ENCODE measurements at places on chromosomes 11 and 22.

GRCh38 chr11:1927026-1927847 is 7.7 kb downstream of the TNNT3 start:
- DNase-seq, result no peak

- no peak for DNase-seq
Measured at GRCh38 chr22:20595461-20595860, 88.1 kb downstream of the MED15 start.

DNA sequence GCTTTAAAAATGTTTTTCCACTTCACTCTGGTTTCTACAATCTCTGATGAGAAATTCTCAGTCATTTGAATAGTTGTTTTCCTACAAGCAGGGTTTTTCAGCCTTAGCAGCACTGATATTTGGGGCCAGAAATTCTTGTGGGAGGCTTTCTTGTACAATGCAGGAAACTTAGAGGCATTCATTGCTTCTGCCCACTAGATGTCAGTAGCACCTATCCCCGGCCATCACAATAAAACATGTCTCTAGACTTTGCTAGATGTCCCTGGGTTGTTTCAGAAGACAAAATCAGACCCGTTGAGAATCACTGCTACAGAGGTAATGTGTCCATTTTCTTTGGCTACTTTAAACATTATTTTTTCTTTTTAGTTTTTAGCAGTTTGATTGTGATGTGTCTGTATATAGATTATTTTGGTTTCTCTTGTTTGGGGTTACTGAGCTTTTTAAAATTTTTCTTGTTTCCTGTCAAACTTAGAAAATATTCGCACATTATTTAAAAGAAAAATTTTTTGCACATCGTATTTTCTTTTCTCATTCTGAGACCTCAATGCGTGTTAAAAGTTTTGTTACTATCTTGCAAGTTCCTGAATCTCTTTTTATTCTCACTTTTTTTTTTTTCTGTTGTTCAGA is 60.8 kb upstream of the CCDC179 start:
- peak; percentile 1 for DNase-seq

GRCh38 chr11:134412203-134413042 is at the start of gene B3GAT1:
Gene B3GAT1 (minus strand): TSS chr11:134412242. CDS start chr11:134387659, 24,583 bp downstream.
- no peak for DNase-seq

GRCh38 chr22:34861787-34862186 is 204.2 kb upstream of the ISX start:
- DNase-seq, result no peak

DNA sequence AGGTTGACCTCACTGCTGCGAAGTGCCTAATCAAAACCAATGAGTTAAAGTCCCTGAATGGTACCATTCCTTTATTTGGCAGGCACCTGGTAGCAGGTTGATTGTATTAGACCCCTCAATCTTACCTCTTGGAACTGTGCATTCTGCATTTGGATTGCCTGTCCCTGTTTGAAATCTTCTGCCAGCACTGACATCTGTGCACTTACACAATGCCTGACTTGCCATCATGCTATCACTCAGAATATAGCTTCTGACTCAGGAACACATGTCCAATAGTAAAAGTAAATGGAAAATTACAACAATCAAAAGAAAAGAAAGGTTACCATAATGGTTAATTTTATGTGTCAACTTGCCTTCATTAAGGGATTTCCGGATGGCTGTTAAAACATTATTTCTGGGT is 366.0 kb upstream of the PDGFD start:
- DNase-seq, result no peak

- DNase-seq, result no peak
Measured at GRCh38 chr11:6799402-6799801, at the start of gene OR6A2. Gene OR6A2 (minus strand): TSS chr11:6799689. CDS start chr11:6795708, 3,981 bp downstream.

GRCh38 chr11:64970731-64971151 is 1.2 kb downstream of the MAJIN start:
- DNase-seq, result no peak

- DNase-seq, result no peak
Measured at GRCh38 chr11:14212986-14213385, 146.0 kb downstream of the RRAS2 start.

DNA sequence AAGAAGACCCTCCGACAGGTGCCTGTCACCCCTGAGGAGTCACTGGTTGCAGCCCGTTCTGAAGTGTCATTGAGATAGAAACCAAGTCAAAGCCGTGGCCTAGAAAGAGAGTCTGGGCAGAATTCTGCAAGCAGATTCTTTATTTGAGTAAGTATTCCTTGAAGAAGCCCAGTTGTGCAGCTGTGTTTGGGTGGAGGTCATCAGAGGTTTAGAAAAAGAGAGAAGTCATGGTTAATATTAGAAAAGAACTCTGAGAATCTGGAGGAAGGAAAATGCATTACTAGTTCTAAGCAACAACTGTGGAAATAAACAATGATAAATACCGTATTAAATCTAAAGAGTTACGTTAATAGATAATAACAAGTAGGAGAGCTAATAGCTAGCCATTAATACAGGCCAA is 118.8 kb upstream of the KIRREL3 start:
- no peak for DNase-seq

- no peak for DNase-seq
Measured at GRCh38 chr11:10581481-10582019, 13.1 kb upstream of the LYVE1 start.

DNA sequence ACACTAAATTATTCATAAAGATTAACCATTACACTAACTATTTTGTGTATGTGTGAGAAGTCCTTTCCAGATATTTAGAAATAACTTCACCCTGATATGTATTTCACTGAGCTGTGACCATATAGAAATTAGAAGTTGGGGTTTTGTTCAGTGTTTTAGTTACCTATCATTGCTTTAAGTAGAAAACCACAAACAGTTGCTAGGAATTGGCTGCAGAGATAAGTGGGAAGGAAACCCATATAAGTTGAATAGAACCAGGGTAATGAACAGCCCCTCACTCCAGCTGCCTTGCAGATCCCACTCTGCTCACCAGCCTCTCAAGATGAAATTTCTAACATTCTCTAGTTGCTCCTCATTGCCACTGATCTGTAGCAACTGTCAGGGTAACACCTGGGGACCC is 10.3 kb downstream of the SRSF8 start:
- DNase-seq, result no peak

DNA sequence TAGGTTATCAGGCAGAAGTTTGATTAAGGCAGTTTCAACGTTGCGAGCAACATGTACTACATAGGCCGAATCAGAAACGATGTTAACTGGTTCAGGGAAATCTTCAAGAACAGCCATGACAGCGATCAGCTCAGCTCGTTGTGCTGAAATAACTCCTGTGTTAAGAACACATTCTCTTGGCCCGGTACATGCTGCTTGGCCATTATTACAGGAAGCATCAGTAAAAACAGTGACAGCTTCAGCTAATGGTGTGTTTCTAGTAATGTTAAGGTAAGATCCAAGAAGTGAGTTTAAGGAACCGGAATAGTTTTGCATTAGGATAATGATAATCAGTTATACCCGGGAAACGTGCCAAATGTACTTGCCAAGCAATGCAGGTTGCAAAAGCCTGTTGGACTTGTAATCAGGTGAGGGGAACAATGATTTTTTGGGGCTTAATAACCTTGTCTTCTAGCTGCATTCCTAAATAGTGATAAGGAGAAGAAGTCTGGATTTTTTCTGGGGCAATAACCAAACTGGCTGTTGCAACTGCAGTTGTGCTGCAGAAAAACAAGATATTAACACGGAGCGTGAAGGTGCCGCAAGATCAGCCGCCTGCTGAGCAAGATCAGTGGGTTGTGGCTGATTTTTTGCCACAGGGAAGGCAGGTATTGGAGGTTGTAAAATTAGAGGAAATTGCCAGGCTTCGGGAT is 14.3 kb downstream of the OR52K1 start:
- no peak for DNase-seq

GRCh38 chr11:123221096-123221561 is 26.1 kb upstream of the CLMP start:
- DNase-seq, result no peak

- peak; percentile 26 for DNase-seq
Measured at GRCh38 chr11:94623120-94623735, 56.1 kb downstream of the PIWIL4 start.

DNA sequence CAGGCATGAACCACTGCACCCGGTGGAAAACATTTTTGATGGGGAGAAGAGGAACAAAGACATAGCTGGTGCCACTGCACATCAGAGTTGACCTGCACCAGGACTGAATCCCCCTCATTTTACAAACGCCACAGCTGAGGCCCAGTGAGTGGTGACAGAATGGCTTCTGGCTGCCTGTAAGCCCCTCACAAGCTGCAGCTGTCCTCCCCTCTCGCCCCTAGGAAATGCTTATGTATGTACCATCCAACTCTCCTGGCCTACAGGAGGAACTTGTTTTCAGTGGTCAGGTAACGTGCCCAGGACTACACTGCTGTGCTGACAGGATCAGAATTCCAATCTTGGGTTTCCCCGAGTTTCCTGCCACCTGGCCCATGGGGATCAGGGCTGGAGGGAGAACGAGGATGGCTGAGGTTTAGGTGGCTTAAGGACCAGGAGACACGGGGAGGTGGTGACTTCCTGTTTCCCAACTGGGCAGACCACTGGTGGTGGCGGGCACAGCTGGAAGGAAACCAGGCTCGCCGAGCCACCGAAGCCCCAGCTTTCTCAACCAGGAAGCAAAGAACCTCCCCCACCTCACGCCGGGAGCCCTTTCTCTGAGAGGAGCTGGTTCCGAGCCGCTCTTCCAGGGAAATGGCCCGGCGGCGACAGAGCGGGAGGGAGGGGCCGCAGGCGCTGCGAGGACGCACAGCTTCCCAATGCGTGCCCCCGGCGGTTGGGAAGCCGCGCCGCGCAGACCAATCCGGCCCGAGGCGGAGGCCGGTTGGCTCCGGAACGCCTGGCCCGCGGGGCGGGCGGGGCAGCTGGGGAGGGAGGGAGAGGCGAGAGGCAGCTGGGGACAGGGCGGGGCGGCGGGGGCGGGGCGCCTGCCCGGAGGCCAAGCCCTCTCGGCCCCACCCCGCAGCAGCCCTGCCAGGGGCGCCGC is 1.0 kb upstream of the LRFN4 start:
- peak; percentile 90 for DNase-seq

GRCh38 chr11:63985812-63986155 is 454 bp upstream of the OTUB1 start:
- no peak for DNase-seq

DNA sequence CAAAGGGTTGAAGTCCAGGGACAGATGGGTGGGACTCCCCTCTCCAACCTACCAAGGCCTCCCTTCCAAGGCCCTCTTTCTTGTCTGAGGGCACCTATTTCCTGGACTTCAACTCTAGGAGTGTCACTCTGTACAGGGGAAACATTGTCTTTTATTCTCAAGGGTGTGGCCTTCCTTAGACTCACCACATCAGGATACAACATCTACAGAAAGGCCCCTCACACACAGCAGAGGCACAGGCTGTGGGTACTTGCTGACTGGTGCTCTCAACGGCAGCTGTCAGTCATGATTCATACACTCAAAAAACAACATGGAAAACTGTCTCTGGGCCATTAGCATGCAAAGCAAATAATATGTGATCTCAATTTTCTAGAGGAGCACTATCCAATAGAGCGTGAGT is 78.0 kb downstream of the RCN1 start:
- no peak for DNase-seq

DNA sequence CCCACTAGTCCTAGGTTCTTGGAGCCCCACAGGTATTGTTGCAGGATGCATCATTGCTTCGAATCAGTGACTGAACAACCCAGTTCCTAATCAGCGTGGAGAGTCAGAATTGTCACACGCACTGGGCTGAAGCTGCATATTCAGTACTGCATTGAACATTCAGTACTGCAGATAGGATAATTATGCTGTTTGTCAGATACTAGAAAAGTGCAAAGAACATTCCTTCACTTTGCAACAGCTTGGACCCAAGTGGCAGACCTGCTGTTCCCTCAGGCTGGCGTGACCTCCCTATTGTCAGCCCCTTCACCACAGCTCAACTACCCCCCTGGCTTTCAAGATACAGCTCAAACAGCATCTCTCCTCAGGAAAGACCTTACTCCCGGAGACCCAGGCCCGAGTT is 27.6 kb downstream of the NF2 start:
- no peak for DNase-seq

DNA sequence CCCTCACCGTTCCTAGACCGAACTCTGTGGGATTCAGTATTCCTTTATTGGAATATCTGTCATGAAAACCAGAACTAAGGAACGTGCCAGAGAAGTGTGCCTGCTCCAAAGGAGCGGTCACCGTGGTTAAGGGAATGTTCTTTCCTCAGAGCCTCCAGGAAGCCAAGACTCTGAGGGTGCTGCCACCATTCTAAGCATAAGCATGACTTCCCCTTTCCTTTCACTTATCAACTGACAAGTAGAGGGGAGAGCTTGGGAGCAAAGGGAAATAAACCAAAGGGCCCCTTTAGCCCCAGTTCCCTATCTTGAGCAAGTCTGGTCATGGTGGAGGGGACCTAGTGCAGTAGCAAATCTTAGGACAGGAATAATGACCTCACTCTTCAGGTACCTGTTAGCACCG is 26.8 kb downstream of the CTR9 start:
- no peak for DNase-seq

GRCh38 chr22:46348099-46348695 is 12.7 kb downstream of the TRMU start:
- no peak for DNase-seq

DNA sequence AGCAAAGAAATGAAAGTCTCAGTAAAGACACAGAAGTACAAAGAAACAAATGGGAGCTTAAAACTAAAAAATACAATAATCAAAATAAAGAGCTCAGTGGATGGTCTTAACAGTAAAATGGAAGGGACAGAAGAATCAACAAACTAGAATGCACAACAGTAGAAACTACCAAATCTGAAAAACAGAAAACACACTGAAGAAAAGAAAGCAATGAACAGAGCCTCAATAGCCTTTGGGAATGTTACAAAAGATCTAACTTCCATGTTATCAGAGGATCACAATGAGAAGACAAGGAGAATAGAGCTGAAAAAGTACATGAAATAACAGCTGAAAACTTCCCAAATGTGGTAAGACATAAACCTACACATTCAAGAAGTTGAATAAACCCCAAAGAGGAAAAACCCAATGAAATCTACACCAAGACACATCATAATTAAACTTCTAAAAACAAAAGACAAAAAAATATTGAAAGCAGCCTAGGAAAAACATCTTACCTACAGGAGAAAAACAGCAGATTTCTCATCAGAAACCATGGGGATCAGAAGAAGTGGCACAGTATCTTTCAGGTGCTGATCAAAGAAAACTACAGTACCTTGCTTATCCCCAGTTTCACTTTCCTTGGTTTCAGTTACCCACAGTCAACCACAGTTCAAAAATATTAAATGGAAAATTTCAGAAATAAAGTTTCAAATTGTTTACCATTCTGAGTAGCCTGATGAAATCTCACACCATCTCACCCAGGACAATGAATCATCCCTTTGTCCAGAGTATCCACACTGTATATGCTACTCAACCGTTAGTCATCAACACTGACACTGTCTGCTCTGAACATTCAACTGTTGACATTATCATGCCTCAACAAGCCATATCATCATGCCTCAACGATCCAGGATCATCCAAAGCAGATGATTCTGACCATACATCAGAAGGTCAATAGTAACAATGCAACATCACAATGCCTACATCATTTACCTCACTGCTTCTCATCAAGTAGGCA is 22.2 kb downstream of the RRAS2 start:
- DNase-seq, result no peak

DNA sequence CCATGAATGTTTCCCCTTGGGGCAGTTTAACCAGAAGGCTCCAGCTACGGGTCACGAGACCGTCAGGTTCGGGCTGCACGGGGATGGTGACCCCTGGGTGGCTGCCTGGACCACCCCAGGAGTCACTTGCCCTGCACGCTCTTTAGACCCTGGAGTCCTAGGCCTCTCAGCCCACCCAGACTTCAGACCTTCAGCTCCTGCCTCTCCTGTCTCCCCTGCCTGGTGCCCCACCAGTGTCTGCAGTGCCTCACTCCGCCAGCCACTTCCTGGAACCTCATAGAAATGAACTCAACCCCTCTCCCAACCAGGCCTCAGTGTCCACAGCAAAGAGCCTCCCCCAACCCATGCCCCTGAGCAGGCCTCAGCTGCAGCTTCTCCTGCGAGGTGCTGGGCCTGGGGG is 12.5 kb upstream of the MS4A10 start:
- DNase-seq, result no peak

Measured in T1000 (cell line).